ENCODE measurements at places on chromosomes 11 and 22.
A peak's percentile ranks its signal among the peaks of the same experiment; 100 is the strongest.

DNA sequence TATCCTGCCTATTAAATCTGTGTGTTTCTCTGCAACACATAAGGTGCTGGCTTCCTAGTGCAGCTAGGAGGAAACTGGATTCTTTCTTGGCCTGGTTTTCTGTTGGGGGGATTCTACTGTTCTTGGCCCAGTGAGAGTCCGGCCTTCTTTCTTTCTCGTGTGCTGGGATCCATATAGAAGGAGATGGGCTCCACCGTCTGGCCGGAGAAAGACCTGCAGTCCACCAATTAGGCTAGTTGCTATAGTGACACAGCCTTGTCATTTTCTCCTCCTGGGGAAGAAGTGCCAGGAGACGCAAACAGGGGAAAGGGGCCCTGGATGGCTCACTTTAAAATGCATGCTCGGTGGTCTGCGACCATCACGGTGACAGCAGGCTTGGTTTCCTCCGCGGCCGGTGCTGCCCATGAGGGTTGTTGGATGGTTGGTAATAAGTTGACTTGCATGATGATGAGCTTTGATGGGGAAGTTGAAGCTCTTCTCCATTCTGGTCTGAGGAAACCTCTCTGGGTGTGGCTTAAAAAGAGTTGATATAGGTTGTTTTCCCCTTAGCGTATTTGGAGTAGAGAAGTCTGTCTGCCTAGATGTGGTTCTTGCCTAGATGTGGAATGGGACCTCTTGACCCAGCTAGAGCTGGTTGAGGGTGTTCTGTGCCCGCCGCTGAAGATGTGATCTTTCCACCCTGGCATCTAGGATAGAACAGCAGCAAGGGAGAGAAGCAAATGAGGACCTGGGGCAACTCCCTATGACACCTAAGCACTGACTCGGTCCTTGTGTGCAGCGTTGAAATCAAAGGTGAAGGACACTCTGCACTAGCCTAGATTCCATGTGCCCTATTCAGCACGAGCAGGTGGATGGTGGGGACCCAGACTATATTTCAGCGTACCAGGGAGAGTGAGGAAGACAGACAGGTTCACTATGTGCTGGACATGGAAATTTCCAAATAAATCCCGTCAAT, 1335.0 kb downstream of the BRD1 start:
- DNase-seq, result peak; percentile 57

- no peak for DNase-seq
Observed at GRCh38 chr11:132046288-132046865, 676.0 kb downstream of the NTM start.

GRCh38 chr11:134386945-134387344, 25.1 kb downstream of the B3GAT1 start:
- DNase-seq, result no peak

- DNase-seq, result no peak
Observed at GRCh38 chr22:46214149-46214548, 35.9 kb downstream of the CDPF1 start.

GRCh38 chr22:47776329-47776728, 1013.9 kb downstream of the TBC1D22A start:
- DNase-seq, result no peak

GRCh38 chr22:38205261-38206128, 3.7 kb downstream of the MAFF start:
- peak; percentile 27 for DNase-seq

GRCh38 chr22:23243006-23243573, 62.8 kb downstream of the BCR start:
- DNase-seq, result no peak

GRCh38 chr11:8256271-8257002, 7.2 kb downstream of the LMO1 start:
- DNase-seq, result no peak

Measured in caudate nucleus (tissue), 63 donors.